Activated B cell treated with CpG ODN at 0.5 μM for 24 hours (primary cell): ENCODE measurements at places on chromosomes 7 and 10.

DNA sequence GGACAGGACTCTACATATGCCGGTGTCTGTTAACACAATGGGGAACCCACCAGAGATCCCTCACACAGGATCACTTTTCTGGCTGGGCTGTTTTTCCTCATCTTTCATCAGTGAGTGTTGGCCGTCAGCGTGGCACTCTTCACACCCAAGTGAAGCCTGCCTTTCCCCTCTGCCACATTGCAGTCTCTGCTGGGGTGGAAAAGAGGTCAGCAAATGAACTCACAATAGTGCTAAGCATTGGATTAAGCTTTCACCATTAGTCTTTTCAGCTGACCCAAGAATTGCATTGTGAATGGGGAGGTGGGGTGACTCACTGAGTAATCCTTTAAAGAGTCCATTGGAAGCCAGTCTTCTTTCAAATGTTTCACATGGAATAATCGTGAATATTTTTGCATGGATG is 143.0 kb downstream of the KIAA1217 start:
- no peak for DNase-seq

GRCh38 chr7:5429253-5429856 is 5.7 kb upstream of the TNRC18 start:
- no peak for DNase-seq

- DNase-seq, result no peak
These were observed 68.3 kb downstream of the BMS1 start for GRCh38 chr10:42850931-42851330.

GRCh38 chr10:7300384-7300971 is 110.4 kb downstream of the SFMBT2 start:
- DNase-seq, result no peak

DNA sequence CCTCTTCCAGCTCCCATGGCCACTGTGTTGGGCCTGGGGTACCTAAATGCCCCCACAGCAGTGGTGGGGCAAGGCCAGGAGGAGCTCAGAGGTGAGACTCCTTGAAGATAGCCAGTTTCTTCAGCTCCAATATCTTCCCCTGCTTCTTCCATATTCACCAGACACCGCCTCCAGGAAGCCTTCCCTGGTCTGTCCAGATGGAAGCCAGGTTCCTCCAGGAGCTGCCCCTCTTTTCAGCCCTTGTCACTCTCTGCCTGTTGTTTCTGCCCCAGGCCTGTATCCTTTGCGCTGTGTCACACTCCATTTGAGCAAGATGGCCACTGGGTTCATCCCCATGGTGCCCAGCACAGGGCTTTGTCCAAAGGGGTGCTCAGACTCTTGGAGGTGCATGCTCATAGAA is 127.7 kb downstream of the MYL10 start:
- DNase-seq, result no peak
